Vagina (tissue), 2 donors: ENCODE measurements at places on chromosomes 12 and 14. TPM values are rescaled to one million over a fixed set of nuclear protein-coding genes. Genes with fewer than 3 reads are reported as not detected.

The PRB2 gene
- not detected for total RNA-seq

DNA sequence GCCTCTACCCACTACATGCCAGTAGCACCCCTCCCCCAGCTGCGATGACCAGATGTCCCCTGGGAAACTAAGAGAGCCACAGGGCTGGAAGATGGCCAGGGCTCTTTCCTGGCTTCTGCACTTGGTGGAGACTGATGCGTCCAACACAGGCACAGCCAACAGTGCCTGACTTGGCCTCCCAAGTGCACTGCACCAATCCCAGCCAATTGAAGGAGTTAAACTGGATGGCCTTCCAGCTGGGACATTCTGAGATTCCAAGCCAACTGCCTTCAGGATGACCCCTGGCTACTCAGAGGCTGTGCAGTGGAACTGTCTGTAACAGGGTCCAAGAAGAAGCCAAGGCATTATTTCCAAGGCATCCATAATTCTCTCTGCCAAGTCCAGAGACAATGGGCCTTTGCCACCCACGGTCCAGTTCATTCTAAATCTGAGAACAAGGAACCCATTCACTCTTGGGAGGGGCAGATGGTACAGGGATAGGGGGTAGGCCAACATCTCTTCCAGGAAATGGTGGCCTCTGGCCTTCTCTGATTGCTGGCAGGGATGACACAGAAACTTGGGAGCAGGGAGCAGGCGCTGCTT, 35.2 kb downstream of the PRIMA1 start:
- no peaks in the 10 kb centered on the region for H3K27me3 ChIP-seq
- H3K27ac ChIP-seq: no peak overlapping the region
- no peaks in the 10 kb centered on the region for H3K4me1 ChIP-seq
- H3K4me3 ChIP-seq: no peak overlapping the region
- no peaks in the 10 kb centered on the region for H3K36me3 ChIP-seq
- DNase-seq: no peak

DNA sequence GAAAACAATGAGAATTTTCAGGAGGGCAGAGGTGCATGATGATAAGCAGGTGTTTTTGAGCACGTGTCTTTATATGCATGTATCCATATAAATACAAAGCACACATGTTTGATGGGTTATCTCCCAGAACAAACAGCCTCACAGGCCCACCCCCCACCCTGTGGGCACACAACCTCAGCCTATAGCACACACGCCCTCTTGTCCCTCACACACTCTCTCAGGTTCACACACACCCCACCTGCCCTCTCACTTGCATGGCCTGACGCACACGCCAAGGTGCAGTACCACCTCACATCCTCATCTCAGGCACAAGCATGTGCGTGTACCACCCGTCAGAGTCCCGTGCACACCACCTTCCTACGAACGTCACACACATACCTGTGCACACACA, 8.6 kb upstream of the KRT8 start:
- no peaks in the 10 kb centered on the region for H3K27me3 ChIP-seq
- no peaks in the 10 kb centered on the region for H3K4me1 ChIP-seq
- no peaks in the 10 kb centered on the region for H3K36me3 ChIP-seq

DNA sequence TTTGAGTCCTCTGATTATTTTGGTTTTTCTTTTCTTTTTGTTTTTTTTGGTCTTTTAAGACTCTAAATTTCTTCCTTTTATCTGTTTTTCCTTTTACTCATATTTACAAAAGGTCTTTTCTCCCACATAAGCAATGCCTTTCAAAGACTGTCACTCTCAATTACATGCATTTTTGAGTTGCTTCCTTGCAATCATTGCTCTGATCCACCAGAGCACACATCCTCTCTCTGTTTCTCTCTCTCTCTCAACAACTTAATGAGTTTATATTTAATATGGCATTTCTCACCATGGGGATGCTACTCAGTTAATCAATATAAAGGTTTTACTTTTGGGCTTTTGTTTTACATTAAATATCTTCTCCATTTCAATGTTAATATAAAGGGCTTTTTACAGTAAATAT, 62.7 kb upstream of the OR10AD1 start:
- H3K27ac ChIP-seq: no peak overlapping the region
- no peak overlapping the region for H3K4me3 ChIP-seq
- DNase-seq: no peak
- H3K36me3 ChIP-seq: no peaks in the 10 kb centered on the region
- H3K4me1 ChIP-seq: no peaks in the 10 kb centered on the region

- DNase-seq: no peak
- no peaks in the 10 kb centered on the region for H3K36me3 ChIP-seq
- no peaks in the 10 kb centered on the region for H3K4me1 ChIP-seq
- H3K27ac ChIP-seq: no peak overlapping the region
Measured at GRCh38 chr12:71475280-71475679, 35.7 kb downstream of the LGR5 start.

- DNase-seq: no peak
- H3K36me3 ChIP-seq: no peaks in the 10 kb centered on the region
- H3K4me3 ChIP-seq: no peak overlapping the region
- no peaks in the 10 kb centered on the region for H3K4me1 ChIP-seq
- H3K27me3 ChIP-seq: no peaks in the 10 kb centered on the region
Measured at GRCh38 chr14:43413084-43413483, 1094.0 kb downstream of the FSCB start.

- no peaks in the 10 kb centered on the region for H3K36me3 ChIP-seq
- H3K27me3 ChIP-seq: no peaks in the 10 kb centered on the region
- no peak for DNase-seq
- H3K4me3 ChIP-seq: no peak overlapping the region
- H3K4me1 ChIP-seq: no peaks in the 10 kb centered on the region
Measured at GRCh38 chr12:97223419-97223818, 239.2 kb upstream of the RMST start.

DNA sequence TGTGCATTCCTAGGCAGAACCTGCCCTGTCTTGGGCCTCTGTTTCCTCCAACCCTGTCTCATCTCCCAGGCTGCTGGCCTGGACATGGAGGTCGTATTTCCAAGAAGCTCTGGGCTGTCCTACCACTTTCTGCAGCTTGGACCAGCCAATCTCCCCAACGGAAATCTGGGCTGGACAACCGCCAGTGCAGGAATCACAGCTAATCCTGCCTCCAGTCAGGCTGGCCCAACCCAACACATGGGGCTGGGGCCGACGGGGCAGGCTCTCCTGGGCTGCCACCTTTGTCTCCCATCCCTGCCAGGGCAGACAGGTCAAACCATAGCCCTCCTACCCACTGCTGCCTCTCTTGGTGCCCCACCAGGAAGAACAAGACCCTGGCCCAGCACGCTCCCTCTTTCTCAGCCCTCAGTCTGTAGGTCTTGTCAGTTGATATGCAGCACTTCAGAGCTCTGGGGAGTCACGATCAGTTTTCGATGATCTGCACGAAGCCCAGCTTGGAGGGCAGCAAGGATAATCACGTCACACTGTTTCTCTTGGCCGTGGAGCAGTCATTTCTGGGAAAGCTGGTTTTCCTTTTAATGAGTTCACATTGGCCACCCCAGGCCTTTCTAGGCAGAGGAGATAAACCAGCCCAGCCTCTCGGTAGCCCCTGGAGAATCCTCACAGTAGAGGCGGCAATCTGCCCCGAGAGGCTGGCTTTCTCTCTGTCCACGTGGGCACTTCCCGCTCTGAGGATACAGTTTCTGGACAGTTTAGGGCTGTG, 195.2 kb upstream of the PRMT8 start:
- H3K4me3 ChIP-seq: no peak overlapping the region
- no peaks in the 10 kb centered on the region for H3K27me3 ChIP-seq
- H3K27ac ChIP-seq: no peak overlapping the region
- H3K36me3 ChIP-seq: no peaks in the 10 kb centered on the region
- peaks cover 23% of the 10 kb centered on the region for H3K4me1 ChIP-seq
- no peak for DNase-seq

GRCh38 chr14:23577004-23577681, 1.4 kb downstream of the JPH4 start:
- H3K27ac ChIP-seq: peak overlapping the region; percentile 25
- peaks cover 10% of the 10 kb centered on the region for H3K27me3 ChIP-seq
- peaks cover 23% of the 10 kb centered on the region for H3K4me1 ChIP-seq
- no peaks in the 10 kb centered on the region for H3K36me3 ChIP-seq
- no peak for DNase-seq

- H3K4me1 ChIP-seq: no peaks in the 10 kb centered on the region
- no peak for DNase-seq
- no peak overlapping the region for H3K27ac ChIP-seq
- no peaks in the 10 kb centered on the region for H3K36me3 ChIP-seq
Measured at GRCh38 chr14:87698481-87698880, 294.5 kb downstream of the GALC start.

GRCh38 chr12:81863406-81863805, 104.3 kb upstream of the PPFIA2 start:
- no peaks in the 10 kb centered on the region for H3K27me3 ChIP-seq
- H3K4me1 ChIP-seq: no peaks in the 10 kb centered on the region
- no peaks in the 10 kb centered on the region for H3K36me3 ChIP-seq
- no peak overlapping the region for H3K4me3 ChIP-seq

The PZP gene
- total RNA-seq: not detected

DNA sequence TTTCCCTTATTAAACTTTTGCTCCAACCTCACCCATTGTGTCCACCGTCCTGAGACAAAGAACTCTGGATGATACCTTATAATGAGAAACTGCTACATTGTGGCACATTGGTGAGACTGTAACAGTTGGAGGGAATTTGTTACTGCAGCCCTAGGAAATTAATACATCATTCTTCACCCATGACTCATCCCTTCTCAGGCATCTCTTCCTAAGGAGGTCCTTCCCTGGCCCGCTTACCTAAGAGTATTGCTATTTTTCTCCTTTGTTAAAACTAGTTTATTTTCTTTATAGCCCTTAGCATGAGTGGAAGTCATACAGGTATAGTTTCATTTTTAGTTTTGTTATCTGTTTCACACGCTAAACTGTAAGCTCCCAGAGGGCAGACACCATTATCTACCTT, 87.1 kb downstream of the TMEM260 start:
- DNase-seq: no peak
- H3K4me1 ChIP-seq: no peaks in the 10 kb centered on the region
- no peaks in the 10 kb centered on the region for H3K27me3 ChIP-seq
- no peak overlapping the region for H3K4me3 ChIP-seq
- no peaks in the 10 kb centered on the region for H3K36me3 ChIP-seq

The AP1G2 gene
- total RNA-seq: 122 TPM

DNA sequence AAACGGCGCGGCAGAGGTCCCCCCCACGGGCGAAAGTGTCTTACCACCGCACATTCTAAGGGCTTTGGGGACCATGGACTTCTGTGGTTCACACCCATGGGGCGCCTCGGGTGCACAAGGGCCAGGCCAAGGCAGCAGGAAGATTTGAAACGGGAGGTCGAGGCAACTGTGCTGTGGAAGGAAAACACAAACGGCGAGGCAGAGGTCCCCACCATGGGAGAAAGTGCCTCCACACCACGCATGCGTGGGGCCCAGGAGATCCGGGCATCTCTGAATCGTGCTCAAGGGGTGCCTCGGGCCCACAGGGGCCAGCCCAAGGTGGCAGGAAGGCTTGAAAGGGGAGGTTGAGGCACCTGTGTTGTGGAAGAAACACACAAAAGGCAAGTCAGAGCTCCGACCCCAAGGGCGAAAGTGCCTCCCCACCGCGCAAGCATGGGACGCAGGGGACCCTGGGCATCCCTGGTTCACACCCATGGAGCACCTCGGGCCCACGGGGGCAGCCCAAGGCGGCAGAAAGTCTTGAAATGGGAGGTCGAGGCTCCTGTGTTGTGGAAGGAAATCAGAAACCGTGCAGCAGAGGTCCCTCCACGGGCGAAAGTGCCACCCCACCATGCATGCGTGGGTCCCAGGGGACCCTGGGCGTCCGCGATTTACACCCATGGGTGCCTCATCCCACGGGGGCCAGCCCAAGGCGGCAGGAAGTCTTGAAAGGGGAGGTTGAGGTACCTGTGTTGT, 371.0 kb downstream of the ALG10 start:
- no peaks in the 10 kb centered on the region for H3K27me3 ChIP-seq
- H3K36me3 ChIP-seq: no peaks in the 10 kb centered on the region
- DNase-seq: peak; percentile 70

DNA sequence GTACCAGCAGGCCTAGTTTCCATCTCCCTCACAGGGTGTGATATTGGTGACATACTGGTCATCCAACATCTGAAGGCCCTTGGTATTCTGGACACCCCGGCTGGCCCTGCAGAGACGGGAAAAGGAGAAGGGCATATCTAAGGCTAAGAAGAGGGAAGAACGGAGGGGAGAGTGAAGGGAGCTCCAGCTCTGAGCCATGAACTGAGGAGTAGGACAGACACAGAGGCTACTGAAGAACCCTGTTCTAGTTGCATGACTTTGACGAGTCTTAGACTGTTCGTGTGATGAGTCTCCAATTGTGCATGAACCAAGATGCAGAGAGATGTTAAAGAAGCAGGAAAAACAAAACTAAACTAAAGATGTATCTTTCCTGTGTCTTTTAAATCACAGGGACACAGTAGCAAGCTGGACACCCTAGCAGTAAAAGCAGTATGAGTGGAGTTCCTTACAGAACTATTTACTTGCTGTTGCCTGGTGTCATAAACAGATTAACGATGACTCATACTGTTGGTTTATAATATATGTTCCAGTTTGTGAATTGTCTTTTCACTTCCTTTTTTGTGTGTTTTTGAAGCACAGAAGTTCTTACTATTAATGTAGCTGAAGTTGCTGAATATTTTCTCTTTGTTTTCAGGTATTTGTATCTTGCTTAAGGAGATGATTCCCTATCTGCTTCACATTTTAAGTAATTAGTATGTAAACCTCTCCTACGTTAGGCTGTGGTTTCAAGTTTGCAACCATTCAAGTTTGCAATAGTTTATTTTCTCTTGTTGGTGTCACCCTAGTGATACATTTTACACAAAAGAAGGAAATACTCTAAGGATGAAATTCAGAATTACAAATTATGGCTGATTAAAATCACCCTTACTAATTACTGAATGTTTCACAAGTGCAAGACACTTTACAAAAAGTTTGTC, 15.7 kb downstream of the FAR2 start:
- peak overlapping the region; percentile 43 for H3K27ac ChIP-seq
- no peaks in the 10 kb centered on the region for H3K36me3 ChIP-seq
- no peak overlapping the region for H3K4me3 ChIP-seq
- no peaks in the 10 kb centered on the region for H3K27me3 ChIP-seq
- H3K4me1 ChIP-seq: peaks cover 13% of the 10 kb centered on the region

DNA sequence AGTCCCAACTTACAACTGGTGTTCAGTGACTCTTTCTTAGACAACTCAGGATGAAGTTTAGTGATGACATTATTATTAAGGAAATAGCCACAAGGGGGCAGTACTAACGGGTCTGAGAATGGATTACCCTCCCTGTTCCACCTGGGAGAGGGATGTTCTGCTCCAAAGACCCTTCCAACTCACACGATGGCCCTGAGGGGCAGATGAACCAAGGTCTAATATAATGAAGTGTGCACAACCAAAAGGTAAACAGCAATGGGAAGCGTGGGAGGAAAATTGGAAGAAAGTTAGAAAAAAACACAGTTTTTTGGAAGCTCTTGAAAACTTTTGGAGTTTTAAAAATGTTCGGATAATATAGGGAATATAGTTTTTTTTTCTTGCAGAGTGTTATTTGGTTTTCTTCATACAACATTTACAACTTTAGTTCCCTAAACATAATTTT, 24.0 kb downstream of the FGF6 start:
- no peaks in the 10 kb centered on the region for H3K4me1 ChIP-seq
- H3K27me3 ChIP-seq: no peaks in the 10 kb centered on the region
- H3K4me3 ChIP-seq: no peak overlapping the region
- no peak overlapping the region for H3K27ac ChIP-seq
- peak; percentile 40 for DNase-seq
